ENCODE measurements at places on chromosomes 16 and 17. TPM values are rescaled to one million over a fixed set of nuclear protein-coding genes. Genes with fewer than 3 reads are reported as not detected.
A peak's percentile ranks its signal among the peaks of the same experiment; 100 is the strongest.

Gene CA5A
- not detected for total RNA-seq

Gene TOP2A
- 127 TPM for total RNA-seq

Gene KRT12
- not detected for total RNA-seq

Gene OTOP3
- total RNA-seq = not detected

Gene SCN4A
- total RNA-seq = 0.63 TPM

Gene CTRL
- total RNA-seq = 2.7 TPM

Gene CCDC144A
- 0.11 TPM for total RNA-seq

Gene NLRC3
- 0.09 TPM for total RNA-seq

Gene ABCC12
- 0.07 TPM for total RNA-seq

Gene NTN1
- 0.60 TPM for total RNA-seq

Gene FSCN2
- 9.0 TPM for total RNA-seq

- no peaks in the 10 kb centered on the region for H3K36me3 ChIP-seq
- peaks cover 28% of the 10 kb centered on the region for H3K4me1 ChIP-seq
- no peak overlapping the region for H3K27ac ChIP-seq
Observed at GRCh38 chr17:57855391-57856035, 5.7 kb upstream of the MRPS23 start.

- no peak overlapping the region for H3K27ac ChIP-seq
- no peaks in the 10 kb centered on the region for H3K36me3 ChIP-seq
- no peak overlapping the region for H3K4me3 ChIP-seq
- H3K4me1 ChIP-seq = peaks cover 9% of the 10 kb centered on the region
- no peak for DNase-seq
Observed at GRCh38 chr17:19368229-19368628, 5.7 kb upstream of the B9D1 start.

- no peak overlapping the region for H3K4me3 ChIP-seq
- H3K36me3 ChIP-seq = peaks cover 29% of the 10 kb centered on the region
- H3K4me1 ChIP-seq = no peaks in the 10 kb centered on the region
- DNase-seq = no peak
Observed at GRCh38 chr16:70781800-70782199, 19.2 kb downstream of the VAC14 start.

- no peaks in the 10 kb centered on the region for H3K27me3 ChIP-seq
- H3K4me3 ChIP-seq = no peak overlapping the region
- H3K4me1 ChIP-seq = no peaks in the 10 kb centered on the region
- H3K27ac ChIP-seq = no peak overlapping the region
Observed at GRCh38 chr17:70539132-70539924, 370.0 kb downstream of the KCNJ2 start.

- peak overlapping the region; percentile 79 for H3K27ac ChIP-seq
- H3K27me3 ChIP-seq = no peaks in the 10 kb centered on the region
- peak; percentile 50 for DNase-seq
Observed at GRCh38 chr17:1110862-1111598, 68.8 kb downstream of the ABR start.

DNA sequence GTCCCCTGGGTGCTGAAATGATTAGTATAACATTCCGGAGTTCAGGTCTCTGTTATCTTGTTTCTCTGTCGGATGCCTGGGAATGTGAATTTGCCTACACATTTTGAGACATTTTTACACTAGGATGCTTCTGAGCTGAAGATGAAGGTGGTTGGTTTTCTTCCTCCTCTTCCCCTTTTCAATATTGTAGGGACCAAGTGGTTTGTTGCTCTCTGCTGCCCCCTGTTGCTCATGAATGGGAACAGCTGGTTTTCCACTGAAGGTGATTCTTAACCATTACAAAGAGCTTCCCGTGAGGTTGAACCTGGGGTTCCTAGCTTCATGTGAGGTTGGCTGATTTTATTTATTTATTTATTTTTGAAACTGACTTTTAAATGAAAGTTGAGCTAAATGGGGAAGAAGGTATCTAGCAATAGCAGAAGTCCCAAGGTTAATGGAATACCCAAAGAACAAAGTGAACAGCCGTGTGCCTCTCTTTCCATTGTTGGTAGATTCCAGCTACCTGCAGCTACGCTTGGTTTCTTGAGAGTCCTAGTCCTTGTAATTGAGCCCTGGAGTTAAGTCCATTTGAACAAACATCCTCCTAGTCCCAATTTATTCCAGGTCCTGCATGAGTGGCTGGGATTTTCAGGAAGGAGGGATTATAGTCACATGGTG, 983.9 kb upstream of the EEF2KMT start:
- DNase-seq = no peak
- H3K27ac ChIP-seq = no peak overlapping the region
- H3K27me3 ChIP-seq = no peaks in the 10 kb centered on the region
- H3K36me3 ChIP-seq = no peaks in the 10 kb centered on the region
- H3K4me1 ChIP-seq = no peaks in the 10 kb centered on the region
- H3K4me3 ChIP-seq = no peak overlapping the region

GRCh38 chr17:80111702-80112470, 10.5 kb downstream of the GAA start:
- no peak overlapping the region for H3K4me3 ChIP-seq
- no peaks in the 10 kb centered on the region for H3K4me1 ChIP-seq
- H3K36me3 ChIP-seq = no peaks in the 10 kb centered on the region
- no peak for DNase-seq
- no peaks in the 10 kb centered on the region for H3K27me3 ChIP-seq
- H3K27ac ChIP-seq = no peak overlapping the region

- H3K36me3 ChIP-seq = no peaks in the 10 kb centered on the region
- H3K27me3 ChIP-seq = no peaks in the 10 kb centered on the region
- no peak overlapping the region for H3K4me3 ChIP-seq
- DNase-seq = no peak
Observed at GRCh38 chr17:79127534-79128135, 53.0 kb downstream of the ENGASE start.

GRCh38 chr17:16123531-16123930, 91.8 kb downstream of the NCOR1 start:
- DNase-seq = no peak
- H3K4me1 ChIP-seq = no peaks in the 10 kb centered on the region
- H3K27me3 ChIP-seq = no peaks in the 10 kb centered on the region
- no peak overlapping the region for H3K27ac ChIP-seq

DNA sequence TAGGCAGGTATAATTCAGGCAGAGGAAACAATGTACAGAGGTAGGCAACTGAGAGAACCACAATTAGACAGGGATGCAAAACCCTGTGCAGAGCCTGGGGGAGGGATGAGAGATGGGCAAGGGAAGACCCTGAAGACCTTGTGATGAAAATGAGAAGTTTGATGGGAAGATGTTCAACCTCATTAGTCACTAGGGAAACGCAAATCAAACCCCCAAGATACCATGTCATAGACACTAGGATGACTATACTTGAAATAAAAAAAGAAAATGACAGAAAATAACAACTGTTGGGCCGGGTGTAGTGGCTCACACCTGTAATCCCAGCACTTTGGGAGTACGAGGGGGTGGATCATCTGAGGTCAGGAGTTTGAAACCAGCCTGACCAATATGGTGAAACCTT, 813.1 kb downstream of the CDH11 start:
- H3K27me3 ChIP-seq = no peaks in the 10 kb centered on the region
- no peak overlapping the region for H3K4me3 ChIP-seq
- no peaks in the 10 kb centered on the region for H3K36me3 ChIP-seq
- no peaks in the 10 kb centered on the region for H3K4me1 ChIP-seq
- no peak overlapping the region for H3K27ac ChIP-seq

GRCh38 chr17:4534515-4534914, 20.7 kb downstream of the MYBBP1A start:
- H3K4me1 ChIP-seq = peaks cover 13% of the 10 kb centered on the region
- no peak overlapping the region for H3K27ac ChIP-seq
- DNase-seq = no peak
- H3K36me3 ChIP-seq = peaks cover 9% of the 10 kb centered on the region
- H3K4me3 ChIP-seq = no peak overlapping the region
- no peaks in the 10 kb centered on the region for H3K27me3 ChIP-seq

DNA sequence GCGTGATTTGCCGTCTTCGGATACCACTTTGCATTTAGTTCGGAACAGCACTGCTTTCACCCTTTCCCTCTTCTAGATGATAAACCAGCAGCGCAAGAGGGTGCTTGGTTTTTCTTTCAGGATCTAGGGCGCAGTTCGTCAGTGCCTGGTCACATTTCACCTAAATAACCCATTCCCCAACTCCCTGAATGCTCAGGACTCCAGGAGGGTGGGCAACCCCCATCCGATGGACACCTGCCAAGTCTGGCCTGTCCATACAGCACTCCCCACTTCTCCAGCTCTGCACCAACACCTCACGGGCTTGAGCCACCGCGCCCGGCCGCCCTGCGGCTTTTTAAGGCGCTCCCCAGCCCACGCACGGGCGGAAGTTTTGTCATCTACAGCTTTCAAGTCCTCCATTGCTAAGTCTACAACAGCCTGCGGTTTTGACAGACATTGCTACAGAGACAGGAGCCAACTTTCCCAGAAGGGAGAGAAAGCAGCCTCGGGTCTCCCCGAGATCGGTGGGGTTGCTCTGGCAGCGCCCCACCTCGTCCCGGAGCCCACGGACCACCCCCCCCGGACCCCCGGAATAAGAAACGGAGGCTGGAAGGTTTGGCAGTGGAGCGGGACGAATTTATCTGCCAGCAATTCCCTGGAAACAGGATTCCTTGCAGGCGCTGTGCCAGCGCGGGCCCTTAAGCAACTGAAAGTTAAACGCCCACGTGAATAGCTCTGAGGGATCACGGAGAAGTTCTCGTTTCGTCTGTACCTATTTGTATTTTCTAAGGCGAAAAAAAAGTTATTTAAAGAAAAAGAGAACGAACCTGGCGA, 38.6 kb upstream of the SLFN13 start:
- peaks cover 100% of the 10 kb centered on the region for H3K27me3 ChIP-seq
- DNase-seq = peak; percentile 44
- H3K4me1 ChIP-seq = no peaks in the 10 kb centered on the region

DNA sequence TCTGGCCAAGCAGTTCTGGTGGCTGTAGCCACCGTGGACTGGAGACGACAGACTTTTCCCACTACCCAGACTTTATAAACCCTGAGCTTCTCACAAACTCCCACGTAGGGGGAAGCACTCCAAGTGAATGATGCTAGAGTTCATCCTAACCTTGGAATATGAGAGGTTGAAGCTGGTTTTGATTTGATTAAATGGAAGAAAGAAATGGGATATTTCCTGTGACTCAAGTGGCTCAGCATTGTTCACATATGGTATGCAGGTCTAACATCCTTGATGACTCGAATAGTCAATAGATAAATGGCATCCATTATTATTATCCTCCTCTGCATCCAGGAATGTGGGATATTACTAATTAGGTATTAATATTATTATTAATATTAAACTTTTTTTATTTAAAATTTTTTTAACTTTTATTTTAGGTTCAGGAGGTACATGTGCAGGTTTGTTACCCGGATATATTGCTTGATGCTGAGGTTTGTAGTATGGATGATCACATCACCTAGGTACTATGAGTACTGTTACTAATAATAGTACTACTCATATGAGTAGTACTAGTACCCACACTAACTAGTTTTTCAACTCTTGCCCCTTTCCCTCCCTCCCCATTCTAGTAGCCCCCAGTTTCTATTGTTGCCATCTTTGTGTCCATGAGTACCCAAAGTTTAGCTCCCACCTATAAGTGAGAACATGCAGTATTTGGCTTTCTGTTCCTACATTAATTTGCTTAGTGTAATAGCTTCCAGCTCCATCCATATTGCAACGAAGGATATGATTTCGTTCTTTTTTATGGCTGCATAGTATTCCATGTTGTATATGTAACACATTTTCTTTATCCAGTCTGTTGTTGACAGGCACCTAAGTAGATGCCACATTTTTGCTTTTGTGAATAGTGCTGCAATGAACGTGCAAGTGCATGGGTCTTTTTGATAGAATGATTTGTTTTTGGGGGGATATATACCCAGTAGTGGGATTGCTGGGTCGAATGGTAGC, 22.9 kb downstream of the PIK3R6 start:
- H3K4me3 ChIP-seq = no peak overlapping the region
- H3K27me3 ChIP-seq = no peaks in the 10 kb centered on the region
- H3K36me3 ChIP-seq = no peaks in the 10 kb centered on the region
- H3K4me1 ChIP-seq = peaks cover 17% of the 10 kb centered on the region
- H3K27ac ChIP-seq = no peak overlapping the region

GRCh38 chr16:48113471-48113870, 42.3 kb downstream of the ABCC12 start:
- DNase-seq = no peak
- no peak overlapping the region for H3K27ac ChIP-seq
- H3K4me3 ChIP-seq = no peak overlapping the region
- no peaks in the 10 kb centered on the region for H3K4me1 ChIP-seq

GRCh38 chr16:70575376-70575775, 51.8 kb downstream of the SF3B3 start:
- H3K4me1 ChIP-seq = peaks cover 3% of the 10 kb centered on the region
- H3K4me3 ChIP-seq = no peak overlapping the region
- no peaks in the 10 kb centered on the region for H3K27me3 ChIP-seq
- H3K27ac ChIP-seq = peak overlapping the region; percentile 73
- peaks cover 32% of the 10 kb centered on the region for H3K36me3 ChIP-seq

DNA sequence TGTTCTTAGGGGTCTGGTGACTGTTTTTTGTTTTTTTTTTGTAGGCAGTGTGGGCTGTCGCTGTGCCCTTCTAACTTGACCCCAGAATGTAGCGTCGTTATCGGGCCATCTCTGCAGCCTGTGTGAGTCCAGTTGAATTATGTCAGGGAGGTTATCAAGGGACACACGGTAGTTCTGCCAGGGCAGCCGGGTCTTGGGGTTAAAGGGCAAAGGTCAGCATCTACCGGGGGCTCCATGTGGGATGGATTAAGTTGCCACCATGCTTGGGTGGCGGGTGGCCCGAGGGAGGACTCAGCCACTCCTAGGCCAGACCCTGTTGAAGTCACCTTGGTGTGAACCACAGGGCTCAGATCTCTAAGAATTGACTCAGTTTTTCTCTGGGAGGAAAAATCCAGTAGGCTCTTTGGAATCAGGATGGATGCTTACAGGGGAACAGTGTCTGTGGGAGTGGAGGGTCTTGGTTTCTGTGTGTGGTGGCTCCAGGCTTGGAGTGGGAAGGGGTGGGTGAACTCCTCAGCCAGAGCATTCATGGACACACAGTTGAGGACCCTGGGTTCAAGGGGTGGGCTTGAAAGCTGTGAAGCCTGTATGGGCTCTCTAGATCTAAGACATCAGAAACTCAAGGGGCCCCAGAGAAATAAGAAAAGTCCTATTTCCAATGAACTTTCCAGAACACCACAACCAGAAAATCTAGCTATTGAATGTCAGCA, 191.7 kb downstream of the IRF8 start:
- H3K27me3 ChIP-seq = no peaks in the 10 kb centered on the region
- no peak for DNase-seq
- no peaks in the 10 kb centered on the region for H3K36me3 ChIP-seq
- peak overlapping the region; percentile 19 for H3K27ac ChIP-seq

- peaks cover 9% of the 10 kb centered on the region for H3K4me1 ChIP-seq
- peak overlapping the region; percentile 94 for H3K27ac ChIP-seq
- no peak for DNase-seq
Observed at GRCh38 chr16:396199-396598, 800 bp upstream of the NME4 start.

- DNase-seq = no peak
- H3K4me3 ChIP-seq = no peak overlapping the region
- H3K36me3 ChIP-seq = peaks cover 2% of the 10 kb centered on the region
- H3K4me1 ChIP-seq = peaks cover 5% of the 10 kb centered on the region
- H3K27ac ChIP-seq = no peak overlapping the region
Observed at GRCh38 chr17:2034157-2034556, 4.2 kb downstream of the DPH1 start.

DNA sequence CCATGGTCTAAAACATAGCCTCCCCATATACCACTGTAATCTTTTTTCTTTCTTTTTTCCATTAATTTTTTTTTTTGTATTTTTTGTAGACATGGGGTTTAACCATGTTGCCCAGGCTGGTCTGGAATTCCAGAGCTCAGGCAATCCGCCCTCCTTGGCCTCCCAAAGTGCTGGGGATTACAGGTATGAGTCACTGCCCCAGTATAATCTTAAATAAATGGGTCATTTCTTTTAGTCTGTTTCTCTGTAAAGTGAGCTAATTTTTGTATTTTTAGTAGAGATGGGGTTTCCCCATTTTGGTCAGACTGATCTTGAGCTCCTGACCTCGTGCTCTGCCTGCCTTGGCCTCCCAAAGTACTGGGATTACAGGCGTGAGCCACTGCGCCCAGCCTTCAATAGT, 5.7 kb upstream of the NME1 start:
- H3K4me1 ChIP-seq = peaks cover 2% of the 10 kb centered on the region
- H3K4me3 ChIP-seq = no peak overlapping the region
- no peak overlapping the region for H3K27ac ChIP-seq
- peak; percentile 19 for DNase-seq
